ENCODE measurements at places on chromosomes 13 and 19. TPM values are rescaled to one million over a fixed set of nuclear protein-coding genes. Genes with fewer than 3 reads are reported as not detected.

DNA sequence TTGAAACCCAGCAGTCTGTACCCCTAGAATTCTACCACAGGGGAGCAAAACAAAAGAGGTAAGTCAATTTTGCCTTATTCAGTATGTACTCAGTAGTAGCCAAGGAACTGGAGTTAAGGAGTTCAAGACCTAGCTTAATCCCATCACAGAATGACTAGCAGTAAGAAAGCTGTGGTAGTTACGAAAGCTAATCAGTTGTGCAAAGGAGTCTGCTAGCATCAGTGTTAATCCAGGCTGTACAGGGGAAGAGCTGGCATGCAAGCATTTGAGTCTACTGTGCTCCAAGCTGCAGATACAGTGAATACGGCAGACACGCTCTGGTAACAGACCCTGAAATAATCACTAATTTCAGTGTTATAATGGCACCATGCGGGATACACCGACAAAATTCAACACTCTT is 4.7 kb downstream of the DNMT1 start:
- DNase-seq: no peak

GRCh38 chr13:60009300-60010253 is 154.2 kb downstream of the DIAPH3 start:
- no peak for DNase-seq

DNA sequence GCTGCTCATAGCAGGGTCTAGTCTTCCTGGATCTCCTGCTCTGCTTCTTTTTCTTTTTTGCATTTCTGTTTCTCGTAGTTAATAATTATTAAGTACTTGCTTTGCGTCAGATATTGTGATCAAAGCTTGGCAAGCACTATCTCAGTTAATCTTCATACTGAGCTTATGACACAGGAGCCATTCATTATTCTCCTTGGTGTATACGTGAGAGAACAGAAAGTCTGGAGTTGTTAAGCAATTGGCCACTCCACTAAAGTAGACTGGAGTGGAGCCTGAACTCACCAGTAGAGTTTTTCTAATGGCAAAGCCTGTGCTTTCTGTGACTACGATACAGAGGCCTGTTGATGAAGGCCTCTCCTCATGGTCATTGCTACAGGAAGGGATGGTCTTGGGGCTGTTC is 285.9 kb downstream of the RFC3 start:
- DNase-seq: no peak

- DNase-seq: no peak
These were observed 93.2 kb downstream of the TSHZ3 start for GRCh38 chr19:31255831-31256592.

- no peak for DNase-seq
These were observed 16.0 kb downstream of the CDX2 start for GRCh38 chr13:27952876-27953675.

- no peak for DNase-seq
These were observed 4.7 kb upstream of the PRMT1 start for GRCh38 chr19:49672131-49672919.

DNA sequence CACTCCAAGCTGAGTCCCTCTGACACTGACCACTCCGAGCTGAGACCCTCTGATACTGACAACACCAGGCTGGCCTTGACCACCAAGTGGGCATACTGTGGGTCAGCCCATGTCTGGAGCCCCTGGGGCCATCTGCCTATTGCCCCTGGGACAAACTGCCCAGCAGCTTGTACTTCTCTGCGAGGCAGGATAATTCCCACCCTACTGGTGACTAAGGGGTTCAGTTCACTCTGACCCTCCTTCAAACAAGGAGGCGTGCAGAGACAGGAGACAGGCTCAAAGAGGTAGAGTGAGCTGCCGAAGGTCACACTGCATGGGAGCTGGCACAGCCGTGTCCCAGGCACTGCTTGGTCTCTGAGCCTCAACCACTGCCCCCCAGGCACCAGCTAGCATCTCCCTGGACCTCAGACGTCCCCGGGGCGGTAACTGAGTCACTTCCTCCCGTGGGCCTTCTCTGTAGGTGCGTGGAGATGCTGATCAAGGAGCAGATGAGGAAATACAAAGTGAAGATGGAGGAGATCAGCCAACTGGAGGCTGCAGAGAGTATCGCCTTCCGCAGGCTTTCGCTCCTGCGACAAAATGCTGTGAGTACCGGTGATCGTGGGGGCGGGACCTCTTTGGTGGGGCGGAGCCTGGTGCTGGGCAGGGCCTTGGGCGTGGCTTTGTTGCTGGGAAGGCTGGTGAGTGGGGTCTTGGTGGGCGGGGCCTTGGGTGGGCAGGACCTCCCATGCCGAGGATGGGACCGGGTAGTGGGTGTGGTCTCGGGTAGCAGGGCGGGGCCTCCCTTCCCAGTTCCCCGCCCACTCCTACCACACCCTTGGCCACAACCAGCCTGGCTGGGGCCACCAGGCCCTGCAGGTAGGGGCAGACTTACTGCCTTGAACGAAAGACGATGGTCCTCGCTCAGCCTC is 5.8 kb upstream of the USE1 start:
- no peak for DNase-seq

- DNase-seq: no peak
These were observed 17.6 kb downstream of the ACOD1 start for GRCh38 chr13:76965759-76966421.

GRCh38 chr13:75362026-75362425 is 119.9 kb downstream of the TBC1D4 start:
- no peak for DNase-seq

GRCh38 chr19:19064811-19065745 is 1.3 kb downstream of the SLC25A42 start:
- DNase-seq: no peak

DNA sequence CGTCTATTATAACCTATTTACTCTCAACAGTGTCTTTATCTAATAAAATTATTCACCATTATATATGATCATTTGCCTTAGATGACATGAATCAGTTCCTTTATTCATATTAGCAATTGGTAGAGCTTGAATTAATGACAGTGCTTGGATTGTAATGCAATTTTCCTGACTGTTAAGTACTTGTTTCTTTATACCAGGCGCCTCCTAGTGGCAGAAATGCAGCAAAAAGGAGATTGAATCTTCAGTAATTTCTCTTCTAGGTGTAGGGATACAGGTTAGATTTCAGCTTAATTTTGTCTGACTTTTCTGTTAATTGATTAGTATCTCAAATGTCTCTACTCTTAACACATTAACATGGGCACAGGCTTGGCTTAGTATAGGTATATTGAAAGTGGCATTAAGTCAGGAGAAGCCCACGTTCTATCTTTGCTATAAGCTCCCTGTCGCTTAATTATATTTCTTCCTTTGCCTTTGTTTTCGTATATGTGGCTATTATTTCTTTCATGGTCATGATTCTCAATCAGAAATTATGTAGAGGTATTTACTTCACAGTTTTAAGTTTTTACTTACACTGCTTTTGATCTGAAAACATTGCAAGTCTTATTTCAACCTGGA is 9.1 kb upstream of the LHFPL6 start:
- no peak for DNase-seq

ZNF296 gene
- total RNA-seq: 21.3 TPM

OLFM2 gene
- 0.16 TPM for total RNA-seq

ZNF737 gene
- total RNA-seq: 3.7 TPM

CEACAM21 gene
- total RNA-seq: 13.6 TPM

HSD17B14 gene
- 1.4 TPM for total RNA-seq

TDRD12 gene
- total RNA-seq: not detected

CAB39L gene
- total RNA-seq: 3.0 TPM

ZNF224 gene
- total RNA-seq: 15.3 TPM

ZNF709 gene
- 1.3 TPM for total RNA-seq

THSD8 gene
- 25.1 TPM for total RNA-seq

All from GM12878 (cell line).